Stimulated activated CD4-positive, alpha-beta T cell treated with anti-CD3 and anti-CD28 coated beads, TNF-alpha, amount 100 ng/mL, for 1 hour (primary cell): ENCODE measurements at places on chromosomes 4 and X.

DNA sequence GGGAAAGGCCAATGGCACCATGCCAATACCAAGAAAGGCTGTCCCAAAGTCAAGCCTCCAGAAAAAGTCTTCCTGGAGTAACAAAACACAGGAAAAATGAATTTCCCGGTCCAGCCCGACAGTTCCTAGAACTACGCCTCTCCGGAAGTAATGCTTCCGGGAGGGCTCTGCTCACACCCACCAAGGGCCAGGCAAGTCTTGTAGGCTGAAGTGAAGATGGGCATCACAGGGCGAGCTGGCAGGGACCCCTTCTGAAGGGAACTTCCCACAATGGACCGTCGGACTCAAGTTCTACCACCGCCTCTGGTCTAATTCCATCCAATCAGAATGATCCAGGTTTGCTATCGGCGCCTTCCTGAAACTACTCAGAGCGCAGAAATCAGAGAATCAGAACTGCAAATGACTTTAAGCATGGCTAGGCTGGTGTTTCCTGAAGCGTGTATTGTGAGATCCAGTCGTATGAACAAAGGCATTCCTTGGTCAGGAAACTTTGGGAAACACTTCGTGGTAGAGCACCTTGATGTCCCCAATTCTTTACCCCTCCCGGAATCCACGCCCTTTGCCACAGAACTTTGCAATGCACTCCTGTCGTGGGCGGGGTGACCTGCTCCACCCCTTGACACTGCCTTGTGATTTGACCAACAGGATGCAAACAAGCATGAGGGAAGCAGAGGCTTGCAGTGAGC lies 127.8 kb downstream of the BCOR start:
- DNase-seq: no peak

DNA sequence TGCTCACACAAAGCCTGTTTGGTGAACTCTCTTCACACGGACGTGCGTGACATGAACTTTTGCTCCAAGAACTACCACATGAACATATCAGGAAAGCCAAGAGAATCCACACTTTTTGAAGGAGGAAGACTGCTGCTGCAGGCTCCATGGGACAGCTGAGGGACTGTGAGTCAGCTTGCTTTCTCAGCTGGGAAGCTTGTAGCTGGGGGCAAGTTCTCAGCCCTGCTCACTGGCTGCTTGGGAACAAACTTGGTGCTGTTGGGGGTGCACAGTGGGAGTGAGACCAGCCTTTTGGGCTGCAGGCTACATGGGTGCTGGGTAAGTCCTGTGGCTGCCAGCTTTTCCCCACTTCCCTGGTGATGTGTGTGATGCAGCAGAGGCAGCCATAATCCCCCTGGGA lies 123.9 kb downstream of the ATP8A1 start:
- DNase-seq: no peak

- DNase-seq: no peak
Measured at GRCh38 chr4:145808021-145808650, 128.2 kb downstream of the C4orf51 start.

- DNase-seq: no peak
Measured at GRCh38 chr4:109973529-109973905, 60.8 kb downstream of the EGF start.

DNA sequence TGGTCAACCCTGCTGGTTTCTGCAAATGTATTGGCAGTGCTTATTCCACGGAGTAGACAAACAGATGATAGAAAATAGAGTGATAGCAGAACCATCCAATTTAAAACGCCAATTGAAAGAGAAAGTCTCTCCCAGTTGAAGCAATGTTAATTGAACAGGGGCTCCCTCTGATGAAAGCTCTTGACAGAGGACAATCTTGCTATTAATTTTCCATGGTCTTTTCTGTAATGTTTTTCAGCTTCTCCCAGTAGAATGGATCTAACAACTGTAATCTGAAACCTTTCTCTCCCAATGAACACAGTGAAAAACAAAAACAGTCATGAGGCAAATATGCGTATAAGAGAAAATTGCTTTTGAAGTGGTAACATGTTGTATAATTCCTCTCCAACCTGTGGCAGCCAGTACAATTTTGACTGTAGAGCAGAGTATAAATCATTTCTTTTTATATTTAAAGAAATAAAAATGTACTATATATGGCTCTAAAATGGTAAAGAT lies 225.1 kb upstream of the GALNTL6 start:
- DNase-seq: no peak

DNA sequence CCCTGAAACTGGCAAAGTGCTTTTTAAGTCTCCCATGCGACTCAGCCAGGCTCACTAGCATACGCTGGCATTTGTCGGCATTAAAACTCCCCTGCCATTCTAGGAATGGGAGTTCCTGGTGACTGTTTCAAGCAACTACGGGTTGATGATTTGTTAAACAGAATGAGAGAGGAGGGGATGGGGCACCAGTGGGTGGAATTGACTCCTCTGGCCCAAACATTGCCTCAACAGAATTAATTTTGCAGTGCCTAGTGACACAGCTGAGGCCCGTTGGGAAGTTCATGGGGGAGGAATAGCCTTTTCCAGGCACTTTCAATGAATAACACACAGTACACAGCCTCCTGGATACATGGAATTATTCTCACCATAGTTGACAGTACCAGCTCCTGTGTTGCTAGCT lies 30.1 kb downstream of the NEUROG2 start:
- DNase-seq: no peak

- no peak for DNase-seq
Measured at GRCh38 chr4:123579961-123580360, 183.4 kb downstream of the SPRY1 start.

GRCh38 chr4:104907074-104907649 lies 239.5 kb upstream of the TET2 start:
- DNase-seq: no peak

GRCh38 chrX:7552760-7553159 lies 290.2 kb upstream of the VCX start:
- no peak for DNase-seq

DNA sequence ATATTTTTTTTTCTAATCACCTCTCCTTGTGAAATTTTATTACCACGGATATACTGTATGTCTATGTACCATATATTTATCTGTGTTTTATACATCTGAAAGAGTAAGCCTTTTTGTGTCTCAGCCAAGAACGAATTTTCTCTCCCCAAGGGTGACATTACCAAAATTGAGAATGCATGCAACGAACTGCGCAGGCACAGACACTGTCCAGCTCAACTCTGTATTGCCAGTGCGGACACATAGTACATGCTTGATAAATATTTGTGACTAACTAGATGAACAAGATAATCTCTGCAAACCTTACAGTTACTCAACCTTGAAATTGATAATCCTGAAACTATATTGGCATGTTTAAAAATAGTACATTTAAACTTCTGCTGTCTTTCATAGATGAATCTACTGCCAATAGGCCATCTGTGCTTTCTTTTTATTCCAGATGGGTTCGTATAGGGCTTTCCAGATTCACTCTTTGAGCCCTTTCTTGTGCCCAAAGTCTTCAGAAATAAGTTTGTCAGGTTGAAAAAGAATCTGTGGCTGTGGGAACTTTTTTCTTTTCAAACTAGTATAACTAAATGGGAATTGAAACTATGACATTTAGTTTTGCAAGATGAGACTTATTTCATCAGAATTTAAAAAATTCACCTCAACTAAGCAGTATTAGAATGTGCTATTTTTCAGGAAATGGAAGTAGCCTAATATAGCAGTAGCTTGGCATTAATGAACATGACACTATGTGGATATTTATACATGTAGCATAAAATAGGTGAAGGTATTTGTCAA lies 38.9 kb downstream of the DTHD1 start:
- no peak for DNase-seq

DNA sequence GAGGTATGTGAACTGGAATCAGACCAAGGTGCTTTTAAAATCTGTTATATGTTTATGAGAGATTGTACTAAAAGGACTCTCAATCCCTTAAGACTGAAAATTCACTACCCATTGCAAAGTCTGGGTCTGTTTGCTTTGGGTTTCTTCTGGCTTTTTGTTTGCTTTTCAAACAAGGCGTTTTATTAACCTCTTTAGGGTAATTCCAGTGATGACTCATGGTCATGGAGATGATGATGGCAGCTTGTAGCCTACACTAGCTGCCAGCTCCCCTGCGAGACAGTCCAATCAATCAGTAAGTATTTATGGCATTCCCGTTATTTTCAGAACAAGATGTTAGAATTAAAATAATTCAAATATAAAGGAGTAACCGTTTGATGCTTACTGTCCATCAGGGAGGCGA lies 643.8 kb upstream of the FTHL17 start:
- no peak for DNase-seq

DNA sequence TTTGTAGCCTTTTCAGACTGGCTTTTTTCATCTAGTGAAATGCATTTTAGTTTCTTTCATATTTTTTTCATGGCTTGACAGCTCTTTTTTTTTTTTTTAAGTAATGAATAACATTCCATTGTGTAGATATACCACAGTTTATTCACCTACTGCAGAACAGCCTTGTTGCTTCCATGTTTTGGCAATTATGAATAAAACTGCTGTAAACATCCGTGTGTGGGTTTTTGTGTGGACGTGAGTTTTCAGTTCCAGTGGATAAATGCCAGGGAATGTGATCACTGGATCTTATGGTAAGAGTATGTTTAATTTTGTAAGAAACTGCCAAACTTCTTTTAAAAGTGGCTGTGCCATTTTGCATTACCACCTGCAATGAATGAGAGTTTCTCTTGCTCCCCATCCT lies 160.8 kb downstream of the SOWAHB start:
- no peak for DNase-seq

GRCh38 chr4:134727696-134728095 lies 526.1 kb upstream of the PABPC4L start:
- no peak for DNase-seq

DNA sequence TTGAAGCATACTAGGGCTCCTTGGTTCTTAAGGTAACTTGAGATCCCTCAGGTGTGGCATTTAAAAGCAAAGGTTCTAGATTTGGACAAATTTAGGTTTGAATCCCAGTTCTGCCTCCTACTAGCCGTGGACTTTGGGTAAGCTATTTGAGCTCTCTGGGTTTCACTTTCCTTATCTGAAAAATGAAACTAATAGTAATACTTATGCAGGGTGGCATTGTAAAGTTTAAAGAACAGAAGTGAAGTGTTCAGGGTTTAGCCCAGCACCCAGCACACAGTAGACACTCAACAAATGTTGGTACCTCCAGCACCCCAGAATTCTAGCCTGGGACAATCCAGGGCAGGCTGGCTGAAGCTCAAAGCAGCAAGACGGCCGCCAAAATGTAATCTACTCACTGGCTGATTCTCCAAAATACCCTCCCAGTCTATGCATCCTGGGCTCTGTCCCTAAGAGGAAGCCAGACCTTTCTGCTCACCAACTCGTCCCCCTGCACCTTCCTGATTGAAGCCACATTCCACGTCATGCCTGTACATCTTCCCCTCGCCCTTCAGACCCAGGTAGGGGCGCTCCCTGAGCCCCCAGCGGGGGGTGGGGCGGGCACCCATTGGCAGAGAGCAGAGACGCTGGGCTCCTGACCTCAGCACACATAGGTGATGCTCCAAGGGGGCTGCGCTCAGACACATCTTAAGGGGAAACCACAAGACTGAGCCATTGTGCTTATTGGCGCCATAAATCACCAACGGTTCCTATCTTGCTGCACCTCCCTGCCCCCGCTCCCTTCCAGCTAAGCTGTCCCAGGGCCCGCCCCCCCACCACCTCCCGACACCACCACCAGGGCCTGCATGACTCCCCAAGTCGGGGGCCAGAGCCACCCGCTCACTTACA lies 160.6 kb downstream of the BCOR start:
- no peak for DNase-seq

- DNase-seq: no peak
Measured at GRCh38 chr4:14168919-14169318, 541.4 kb upstream of the BOD1L1 start.

DNA sequence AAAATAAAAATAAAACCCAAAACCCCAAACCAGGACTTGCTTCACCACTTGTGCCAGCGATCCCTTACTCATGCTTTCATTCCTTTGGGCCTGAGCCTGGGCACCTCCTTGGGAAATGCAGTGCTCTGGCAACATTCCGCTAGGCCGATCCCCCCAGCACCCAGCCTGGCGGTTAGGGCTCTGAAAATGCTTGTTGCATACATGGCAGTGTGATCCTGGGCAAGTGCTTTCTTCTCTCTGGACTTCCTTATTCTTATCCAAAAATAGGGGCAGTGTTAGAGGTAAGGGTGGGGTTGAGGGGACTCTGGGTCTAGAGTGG lies 4.6 kb downstream of the ZNF185 start:
- DNase-seq: no peak

DNA sequence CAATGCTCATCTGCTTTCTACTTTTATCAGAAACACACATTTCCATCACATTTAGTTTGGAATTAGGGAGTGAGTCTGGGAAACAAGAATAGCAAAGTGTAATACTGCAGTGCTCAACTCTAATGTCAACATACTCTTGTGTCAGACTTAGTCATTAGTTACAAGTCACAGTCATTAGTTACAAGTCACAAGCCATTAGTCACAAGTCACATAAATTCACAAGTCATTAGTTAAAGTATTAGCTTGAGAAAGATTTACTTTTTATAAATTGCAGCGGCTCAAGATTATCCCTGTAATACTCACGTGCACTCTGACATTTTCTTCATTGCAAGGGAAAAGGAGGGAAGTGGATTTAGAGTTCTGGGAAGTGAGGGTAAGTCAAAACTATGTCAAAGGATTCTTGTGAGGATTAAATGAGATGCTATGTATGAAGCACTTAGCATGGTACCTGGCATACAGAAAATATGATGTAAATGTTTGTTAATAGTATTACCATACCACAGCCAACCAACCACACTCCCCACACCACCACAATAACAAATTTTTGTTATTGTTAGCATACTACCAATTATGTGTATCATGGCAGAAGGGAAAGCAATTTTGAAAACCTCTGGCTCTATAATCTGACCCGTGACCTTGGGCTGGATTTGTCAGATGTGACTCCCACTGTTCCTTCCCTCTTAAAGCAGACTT lies 116.6 kb downstream of the ARHGAP24 start:
- DNase-seq: no peak

GRCh38 chr4:159443975-159444374 lies 341.1 kb downstream of the RAPGEF2 start:
- no peak for DNase-seq

DNA sequence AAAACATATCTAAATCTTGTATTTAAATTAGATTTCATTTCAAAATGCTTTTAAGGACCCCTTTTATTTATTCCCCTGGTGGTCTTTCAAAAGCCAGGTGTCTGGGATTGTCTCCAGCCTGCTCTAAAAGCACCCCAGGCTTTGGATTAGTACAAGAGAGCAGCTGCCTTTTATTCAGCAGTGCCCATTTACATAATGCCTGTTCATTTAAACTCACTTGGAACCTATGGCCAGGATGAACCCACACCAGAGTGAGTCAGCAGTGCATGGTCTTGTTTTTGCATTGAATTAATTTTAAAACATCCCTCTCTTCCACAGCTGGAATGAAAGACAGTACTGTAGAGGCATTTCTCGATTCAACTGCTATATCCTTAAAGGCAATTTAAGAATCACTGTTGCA lies 64.1 kb upstream of the TENM3 start:
- DNase-seq: no peak

GRCh38 chr4:18570370-18570769 lies 548.8 kb upstream of the LCORL start:
- DNase-seq: no peak
